Purkinje cell (primary cell): ENCODE measurements at places on chromosomes 3 and 15. TPM values are rescaled to one million over a fixed set of nuclear protein-coding genes. Genes with fewer than 3 reads are reported as not detected.

Gene ADAMTS7
- polyA plus RNA-seq: not detected in 2 replicates

Gene WDR93
- 0.39 and 0.56 TPM in 2 replicates for polyA plus RNA-seq

Gene ADAMTS17
- 2.1 TPM in 1 of 2 replicates, not detected in the other for polyA plus RNA-seq

Gene LINS1
- 12.5 and 24.3 TPM in 2 replicates for polyA plus RNA-seq

Gene PCSK6
- 13.5 and 20.1 TPM in 2 replicates for polyA plus RNA-seq

Gene PRSS50
- not detected in 2 replicates for polyA plus RNA-seq

Gene CDCP1
- 0.09 TPM in 1 of 2 replicates, not detected in the other for polyA plus RNA-seq

Gene CPA3
- not detected in 2 replicates for polyA plus RNA-seq

Gene MUSTN1
- 4.2 and 7.6 TPM in 2 replicates for polyA plus RNA-seq

Gene UPK1B
- polyA plus RNA-seq: not detected in 2 replicates

Gene GOLGA8G
- polyA plus RNA-seq: not detected in 2 replicates

Gene CELSR3
- 0.59 and 1.1 TPM in 2 replicates for polyA plus RNA-seq

Gene LSMEM2
- polyA plus RNA-seq: not detected in 2 replicates

Gene PCLAF
- polyA plus RNA-seq: 0.11 and 2.1 TPM in 2 replicates

Gene MAP1A
- polyA plus RNA-seq: 27.2 and 34.5 TPM in 2 replicates

Gene ITIH3
- polyA plus RNA-seq: not detected in 2 replicates

Gene UBE2Q2
- polyA plus RNA-seq: 3.9 and 11.1 TPM in 2 replicates

Gene GABRG3
- polyA plus RNA-seq: 3.3 and 4.7 TPM in 2 replicates

Gene SECISBP2L
- polyA plus RNA-seq: 146 and 184 TPM in 2 replicates

Gene TTBK2
- 17.2 and 20.7 TPM in 2 replicates for polyA plus RNA-seq

Gene GJD2
- polyA plus RNA-seq: 6.8 and 17.8 TPM in 2 replicates

Gene KBTBD12
- polyA plus RNA-seq: 1.5 TPM in 1 of 2 replicates, not detected in the other

Gene FGF7
- polyA plus RNA-seq: 0.94 and 2.0 TPM in 2 replicates

Gene MCF2L2
- 7.0 and 21.9 TPM in 2 replicates for polyA plus RNA-seq

Gene CD96
- polyA plus RNA-seq: not detected in 2 replicates

Gene DAZL
- not detected in 2 replicates for polyA plus RNA-seq

Gene CPNE9
- polyA plus RNA-seq: 6.6 and 12.5 TPM in 2 replicates

Gene ALDH1A3
- polyA plus RNA-seq: 37.4 and 43.8 TPM in 2 replicates

Gene DNAH12
- 0.77 TPM in 1 of 2 replicates, not detected in the other for polyA plus RNA-seq

Gene GNAT1
- not detected in 2 replicates for polyA plus RNA-seq
